ENCODE measurements at places on chromosomes 11 and 22. TPM values are rescaled to one million over a fixed set of nuclear protein-coding genes. Genes with fewer than 3 reads are reported as not detected.
A peak's percentile ranks its signal among the peaks of the same experiment; 100 is the strongest.

The OR56A1 gene
- total RNA-seq, result not detected

The OR5P2 gene
- total RNA-seq, result not detected

The APOL4 gene
- not detected for total RNA-seq

The DDTL gene
- not detected for total RNA-seq

The OSBPL5 gene
- total RNA-seq, result 18.3 TPM

The OR4A16 gene
- total RNA-seq, result not detected

The ANGPTL5 gene
- not detected for total RNA-seq

The ZNF214 gene
- not detected for total RNA-seq

The TMPRSS13 gene
- total RNA-seq, result 9.2 TPM

DNA sequence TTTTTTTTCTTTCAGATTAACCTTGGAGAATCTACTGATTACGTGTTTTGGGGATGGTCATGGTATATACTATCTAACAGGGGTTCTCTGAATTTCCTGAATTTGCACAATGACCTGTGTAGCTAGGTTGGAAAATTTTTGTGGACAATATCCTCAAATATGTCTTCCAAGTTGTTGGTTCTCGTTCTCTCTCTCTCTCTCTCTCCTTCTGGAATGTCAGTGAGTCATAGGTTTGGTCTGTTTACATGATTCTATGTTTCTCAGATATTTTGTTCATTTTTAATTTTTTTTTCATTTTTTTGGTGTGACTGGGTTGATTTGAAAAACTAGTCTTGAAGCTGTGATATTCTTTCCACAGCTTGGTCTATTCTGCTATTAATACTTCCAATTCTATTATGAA is 604.0 kb upstream of the ANO3 start:
- no peaks in the 10 kb centered on the region for H3K4me1 ChIP-seq
- no peak for DNase-seq
- no peak overlapping the region for H3K4me3 ChIP-seq
- H3K36me3 ChIP-seq, result peaks cover 4% of the 10 kb centered on the region

DNA sequence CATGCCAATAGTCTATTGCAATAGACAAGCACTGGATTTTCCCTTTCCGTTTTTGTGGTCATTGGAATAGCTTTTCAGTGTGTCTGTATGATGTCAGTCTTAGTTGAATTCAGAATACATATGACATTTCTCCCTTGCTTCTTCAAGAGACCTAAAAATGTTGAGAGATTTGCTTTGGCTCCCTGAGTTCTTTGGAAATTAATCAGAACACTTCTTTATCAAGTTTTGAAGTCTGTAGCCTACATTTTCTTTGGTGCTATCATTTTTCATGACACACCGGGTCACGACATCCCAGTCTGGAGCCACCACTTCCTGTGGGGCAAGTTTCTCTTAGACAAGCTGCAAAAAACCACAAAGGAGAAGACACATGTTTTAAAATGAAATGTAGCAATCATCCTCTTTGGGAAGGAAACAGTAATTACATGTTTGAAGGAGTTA is 847.1 kb downstream of the OPCML start:
- no peak for DNase-seq
- H3K27me3 ChIP-seq, result no peaks in the 10 kb centered on the region
- H3K36me3 ChIP-seq, result no peaks in the 10 kb centered on the region
- H3K27ac ChIP-seq, result no peak overlapping the region

- no peaks in the 10 kb centered on the region for H3K27me3 ChIP-seq
- peak overlapping the region; percentile 96 for H3K4me3 ChIP-seq
- H3K4me1 ChIP-seq, result peaks cover 75% of the 10 kb centered on the region
- peak overlapping the region; percentile 100 for H3K27ac ChIP-seq
- peaks cover 27% of the 10 kb centered on the region for H3K36me3 ChIP-seq
Measured at GRCh38 chr11:118921121-118921928, 4.4 kb downstream of the BCL9L start.

DNA sequence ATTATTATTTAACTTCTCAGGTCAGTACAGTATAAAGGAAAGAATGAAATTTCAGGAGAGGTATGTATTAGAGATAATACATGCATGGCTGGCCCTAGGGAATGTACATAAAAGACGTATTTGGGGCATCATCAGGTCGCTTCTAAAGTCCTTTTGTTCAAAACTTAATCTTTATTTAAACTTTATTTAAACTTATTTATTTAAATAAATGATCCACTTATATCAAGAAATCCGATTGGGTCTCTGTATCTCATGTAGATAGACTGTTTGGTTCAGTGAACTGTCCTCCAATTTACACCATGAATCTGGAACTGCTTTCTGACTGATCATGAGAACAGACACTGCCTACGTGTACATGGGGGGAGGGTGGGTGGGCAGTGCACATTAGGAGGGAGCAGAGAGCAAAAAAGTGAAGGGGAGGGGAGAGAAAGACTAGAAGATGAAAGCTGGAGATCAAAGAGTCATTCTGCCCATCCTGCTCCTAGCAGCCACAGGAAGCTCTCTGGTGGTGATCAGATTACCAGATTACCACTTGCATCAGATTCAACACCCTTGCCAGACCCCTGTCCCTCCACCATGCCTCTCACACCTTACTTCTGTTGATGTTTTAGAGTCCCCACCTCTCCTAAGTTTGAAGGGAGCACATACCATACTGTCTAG is 92.1 kb upstream of the MTMR2 start:
- peaks cover 61% of the 10 kb centered on the region for H3K4me1 ChIP-seq
- H3K4me3 ChIP-seq, result peak overlapping the region; percentile 0
- H3K36me3 ChIP-seq, result no peaks in the 10 kb centered on the region
- H3K27me3 ChIP-seq, result no peaks in the 10 kb centered on the region
- peak overlapping the region; percentile 96 for H3K27ac ChIP-seq

GRCh38 chr22:46545086-46545792 is 7.8 kb upstream of the CELSR1 start:
- no peaks in the 10 kb centered on the region for H3K36me3 ChIP-seq
- peaks cover 34% of the 10 kb centered on the region for H3K27me3 ChIP-seq
- H3K4me3 ChIP-seq, result no peak overlapping the region
- no peaks in the 10 kb centered on the region for H3K4me1 ChIP-seq
- H3K27ac ChIP-seq, result no peak overlapping the region

DNA sequence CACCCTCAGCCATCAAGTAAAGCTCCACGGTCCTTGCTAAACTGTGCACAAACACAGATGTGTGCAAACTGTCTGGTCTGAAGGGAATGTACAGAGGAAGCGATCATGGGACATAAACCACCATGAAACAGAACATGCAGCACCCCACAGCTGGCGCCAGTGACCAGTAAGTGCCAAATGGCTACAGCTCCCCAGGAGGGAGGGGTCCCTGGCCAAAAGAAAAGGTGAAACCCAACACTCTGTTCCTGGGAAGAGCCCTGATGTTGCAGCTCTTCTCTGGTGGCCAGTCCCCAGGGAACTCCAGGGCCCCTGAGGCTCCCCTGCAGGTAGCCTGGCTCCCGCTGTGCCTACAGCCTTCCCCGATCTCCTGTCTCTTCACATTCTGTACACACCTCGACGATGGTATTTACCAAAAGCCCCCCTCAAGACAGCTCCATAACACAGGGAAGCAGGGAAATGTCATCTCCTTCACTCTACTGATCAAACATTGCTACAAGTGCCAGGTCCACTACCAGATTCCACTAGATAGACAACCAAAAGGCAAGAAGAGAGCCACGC is 2.9 kb downstream of the DGCR6L start:
- peaks cover 2% of the 10 kb centered on the region for H3K36me3 ChIP-seq
- H3K27me3 ChIP-seq, result no peaks in the 10 kb centered on the region
- H3K4me1 ChIP-seq, result peaks cover 18% of the 10 kb centered on the region
- no peak overlapping the region for H3K27ac ChIP-seq
- no peak for DNase-seq

GRCh38 chr22:47996446-47996857 is 1234.0 kb downstream of the TBC1D22A start:
- no peaks in the 10 kb centered on the region for H3K27me3 ChIP-seq
- DNase-seq, result no peak
- no peak overlapping the region for H3K4me3 ChIP-seq
- H3K4me1 ChIP-seq, result no peaks in the 10 kb centered on the region
- no peaks in the 10 kb centered on the region for H3K36me3 ChIP-seq
- H3K27ac ChIP-seq, result no peak overlapping the region

GRCh38 chr11:91272089-91272488 is 952.5 kb upstream of the FAT3 start:
- no peaks in the 10 kb centered on the region for H3K27me3 ChIP-seq
- H3K27ac ChIP-seq, result no peak overlapping the region
- no peaks in the 10 kb centered on the region for H3K36me3 ChIP-seq
- no peak overlapping the region for H3K4me3 ChIP-seq

- no peaks in the 10 kb centered on the region for H3K27me3 ChIP-seq
- H3K27ac ChIP-seq, result peak overlapping the region; percentile 85
- H3K36me3 ChIP-seq, result peaks cover 8% of the 10 kb centered on the region
- peaks cover 93% of the 10 kb centered on the region for H3K4me1 ChIP-seq
- DNase-seq, result no peak
Measured at GRCh38 chr11:96254087-96254486, 88.9 kb downstream of the MAML2 start.

- no peak overlapping the region for H3K4me3 ChIP-seq
- no peaks in the 10 kb centered on the region for H3K27me3 ChIP-seq
- peaks cover 4% of the 10 kb centered on the region for H3K36me3 ChIP-seq
- peak overlapping the region; percentile 15 for H3K27ac ChIP-seq
- H3K4me1 ChIP-seq, result peaks cover 37% of the 10 kb centered on the region
Measured at GRCh38 chr11:116990061-116990473, 108.2 kb downstream of the SIK3 start.

DNA sequence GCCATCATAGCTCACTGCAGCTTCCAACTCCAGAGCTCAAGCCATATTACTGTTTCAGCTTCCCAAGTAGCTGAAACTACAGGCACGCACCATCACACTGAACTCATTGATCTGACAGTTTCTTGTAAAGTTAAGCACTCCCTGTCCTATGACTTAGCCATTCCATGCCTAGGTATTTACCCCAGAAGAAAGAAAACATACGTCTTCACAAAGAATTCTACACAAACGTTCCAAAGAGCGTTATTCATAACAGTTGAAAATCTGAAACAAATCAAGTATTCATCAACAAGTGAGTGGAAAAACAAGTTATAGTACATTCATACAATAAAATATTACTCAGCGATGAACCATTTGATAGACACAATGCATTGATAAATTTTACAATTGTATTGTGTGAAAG is 7.8 kb upstream of the NLRP10 start:
- H3K27me3 ChIP-seq, result peaks cover 4% of the 10 kb centered on the region
- no peaks in the 10 kb centered on the region for H3K4me1 ChIP-seq
- H3K36me3 ChIP-seq, result no peaks in the 10 kb centered on the region
- DNase-seq, result no peak

DNA sequence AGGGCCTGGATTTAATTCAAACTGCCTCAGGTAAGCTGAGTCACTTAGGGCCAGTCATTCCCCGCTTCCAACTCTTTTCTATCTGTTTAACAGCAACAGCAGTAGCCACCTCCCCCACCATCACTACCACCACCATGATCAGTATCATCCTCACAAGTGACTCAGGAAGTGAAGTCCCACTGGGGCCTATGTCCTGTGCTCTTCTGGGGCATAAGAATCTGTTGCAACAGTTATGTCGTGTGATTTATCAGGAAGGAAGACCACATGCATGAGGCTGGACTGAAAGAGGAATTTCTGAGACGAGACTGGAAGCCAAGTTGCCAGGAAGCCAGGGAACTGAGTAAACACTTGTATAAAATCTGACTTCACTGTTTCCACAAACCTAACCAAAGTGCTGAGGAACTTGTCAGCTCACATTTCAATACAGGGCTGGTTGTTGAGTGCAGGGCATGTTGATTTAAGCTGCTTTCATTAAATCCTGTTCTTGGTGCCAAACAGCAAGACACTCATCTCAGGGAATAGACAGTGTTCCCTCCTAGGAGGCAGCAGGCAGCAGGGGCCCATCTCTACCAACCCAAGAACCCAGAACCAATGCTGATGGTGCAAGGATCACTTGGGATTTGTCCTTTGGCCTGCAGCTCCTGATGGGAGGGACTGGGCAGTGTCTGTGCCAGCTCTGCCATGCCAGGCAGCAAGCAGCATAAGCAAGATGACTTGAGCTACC is 226.7 kb upstream of the NARS2 start:
- no peak overlapping the region for H3K27ac ChIP-seq
- no peaks in the 10 kb centered on the region for H3K36me3 ChIP-seq
- H3K27me3 ChIP-seq, result no peaks in the 10 kb centered on the region
- no peak for DNase-seq
- no peak overlapping the region for H3K4me3 ChIP-seq
- H3K4me1 ChIP-seq, result no peaks in the 10 kb centered on the region

DNA sequence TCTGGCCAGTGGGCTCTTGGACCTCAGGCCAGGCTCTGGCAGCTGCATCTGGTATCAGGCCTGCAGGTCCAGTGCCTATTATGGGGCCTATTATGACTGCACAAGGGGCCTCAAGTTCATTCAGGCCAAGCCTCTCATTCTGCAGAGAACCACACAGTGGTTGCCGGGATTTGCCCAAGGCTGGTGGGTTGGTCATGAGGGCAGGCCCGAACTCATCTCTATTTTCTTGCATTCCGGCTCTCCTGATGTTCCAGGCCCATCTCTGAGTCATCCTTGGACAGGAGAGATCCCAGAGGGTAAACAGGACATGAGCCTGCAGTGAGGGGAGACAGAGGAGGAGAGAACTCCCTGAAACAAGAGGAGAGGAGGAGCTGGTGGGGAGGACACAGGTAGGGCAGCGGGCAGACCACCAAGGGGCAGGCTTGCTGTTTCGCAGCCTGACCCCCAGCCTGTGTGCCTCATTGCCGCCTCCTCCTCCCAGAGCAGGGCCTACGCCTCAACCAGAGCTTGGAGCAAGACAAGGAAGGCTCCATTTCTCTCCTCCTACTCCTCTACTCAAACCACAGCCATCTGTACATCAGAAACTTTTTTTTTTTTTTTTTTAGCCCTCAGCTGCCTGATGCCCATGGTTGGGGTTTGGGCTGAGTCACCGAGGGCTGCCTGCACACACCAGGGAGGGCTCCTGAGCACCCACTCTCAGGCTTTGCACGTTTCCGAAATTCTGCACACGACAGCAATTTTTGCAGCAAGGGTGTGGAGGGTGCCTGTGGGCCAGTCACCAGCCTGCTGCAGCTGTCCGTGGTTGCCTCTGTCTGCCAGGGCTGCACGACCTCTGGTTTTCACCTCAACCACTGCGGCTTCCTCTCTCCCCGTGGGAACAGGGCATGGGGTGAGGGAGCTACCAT is 12.7 kb upstream of the TREH start:
- H3K27ac ChIP-seq, result peak overlapping the region; percentile 89
- no peaks in the 10 kb centered on the region for H3K27me3 ChIP-seq
- peaks cover 73% of the 10 kb centered on the region for H3K4me1 ChIP-seq
- peak; percentile 46 for DNase-seq
- H3K36me3 ChIP-seq, result no peaks in the 10 kb centered on the region

DNA sequence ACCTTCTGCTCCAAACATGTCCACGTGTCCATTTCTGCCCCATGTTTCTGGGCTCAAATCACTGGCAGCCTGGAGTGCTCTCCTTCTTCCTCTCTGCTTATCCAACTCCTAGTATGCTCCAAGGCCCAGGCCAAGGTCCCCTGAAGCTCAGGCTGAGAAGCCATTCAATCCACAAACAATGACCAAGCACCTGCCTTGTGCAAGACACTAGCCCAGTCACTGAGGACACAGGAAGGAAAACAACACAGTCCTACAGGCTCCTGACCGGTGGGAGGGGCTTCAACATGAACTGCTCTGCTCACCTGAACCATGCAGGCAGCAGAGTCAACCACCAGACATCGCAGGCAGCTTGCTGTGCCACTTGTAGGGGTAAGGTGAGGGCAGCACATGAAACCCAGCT is 93.6 kb downstream of the RPL27A start:
- no peak overlapping the region for H3K4me3 ChIP-seq
- H3K27me3 ChIP-seq, result peaks cover 11% of the 10 kb centered on the region
- H3K4me1 ChIP-seq, result peaks cover 3% of the 10 kb centered on the region
- DNase-seq, result no peak
- H3K27ac ChIP-seq, result no peak overlapping the region
- no peaks in the 10 kb centered on the region for H3K36me3 ChIP-seq

- no peaks in the 10 kb centered on the region for H3K27me3 ChIP-seq
- H3K4me3 ChIP-seq, result no peak overlapping the region
- peaks cover 14% of the 10 kb centered on the region for H3K36me3 ChIP-seq
- no peak overlapping the region for H3K27ac ChIP-seq
- no peak for DNase-seq
Measured at GRCh38 chr11:78381865-78382264, 35.8 kb downstream of the GAB2 start.
